Cardiac fibroblast (primary cell): ENCODE measurements at places on chromosomes 11 and 22.
A peak's percentile ranks its signal among the peaks of the same experiment; 100 is the strongest.

DNA sequence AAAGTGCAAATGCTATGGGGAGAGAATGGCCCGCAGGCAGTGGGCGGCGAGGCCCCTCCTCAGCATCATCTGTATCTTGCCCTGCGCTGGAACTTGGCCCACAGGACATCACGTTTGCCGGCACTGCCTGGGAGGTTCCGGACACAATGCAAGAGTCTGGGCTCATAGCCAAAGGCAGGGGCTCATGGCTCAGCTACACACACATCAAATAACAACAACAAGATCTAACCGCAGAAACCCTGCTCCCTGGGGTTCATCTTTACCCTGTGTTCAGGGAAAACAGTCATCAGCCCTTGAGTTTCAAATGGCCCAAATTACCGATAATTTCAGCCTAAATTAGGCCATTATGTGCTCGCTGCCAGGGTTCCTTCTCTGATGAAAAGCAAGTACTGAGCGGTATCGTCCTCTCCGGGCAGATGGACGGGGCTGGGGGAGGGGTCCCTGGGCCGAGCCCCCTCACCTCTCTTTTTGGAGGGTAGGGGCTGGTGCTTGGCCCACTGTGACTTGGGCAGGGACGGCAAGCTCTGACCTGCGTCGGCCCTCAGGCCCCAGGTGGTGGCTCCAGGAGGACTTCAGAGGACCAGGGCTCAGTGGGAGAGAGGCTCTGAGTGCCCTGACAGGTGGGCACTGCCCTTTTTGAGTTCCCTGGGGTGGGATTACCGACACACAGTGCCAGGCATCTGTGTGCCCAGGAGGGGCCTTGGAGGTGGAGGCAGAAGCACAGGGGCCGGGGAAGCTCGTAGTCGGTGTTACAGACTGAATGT lies 25.0 kb upstream of the GAL start:
- peak; percentile 98 for DNase-seq

- DNase-seq, result peak; percentile 95
Observed at GRCh38 chr11:13462901-13463778, at the start of gene BTBD10. Gene BTBD10 (minus strand): TSS chr11:13463222. CDS start chr11:13445124, 18,098 bp downstream.

- peak; percentile 76 for DNase-seq
Observed at GRCh38 chr11:86524620-86525352, 147.6 kb downstream of the ME3 start.

- no peak for DNase-seq
Observed at GRCh38 chr11:12721816-12722604, 47.8 kb downstream of the TEAD1 start.

GRCh38 chr11:78254268-78254667 lies 65.5 kb downstream of the USP35 start:
- no peak for DNase-seq

DNA sequence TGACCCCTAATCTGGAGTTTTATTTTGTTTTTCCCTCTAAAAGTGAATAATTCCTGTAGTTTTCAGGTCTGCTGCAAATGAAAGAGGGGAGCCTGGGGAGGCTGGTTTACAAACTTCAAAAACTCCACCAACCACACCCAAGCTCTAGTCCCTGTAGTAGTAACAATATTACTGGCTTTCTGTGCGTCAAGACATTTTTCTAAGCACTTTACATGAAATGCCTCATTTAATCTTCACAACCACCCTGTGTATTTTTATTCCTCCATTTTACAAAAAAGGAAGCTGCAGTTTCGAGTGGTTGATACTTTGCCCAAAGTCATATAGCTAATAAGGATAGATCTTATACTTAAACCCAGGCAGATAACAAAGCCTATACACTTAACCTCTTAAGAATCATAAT lies 23.5 kb downstream of the CTNND1 start:
- no peak for DNase-seq

DNA sequence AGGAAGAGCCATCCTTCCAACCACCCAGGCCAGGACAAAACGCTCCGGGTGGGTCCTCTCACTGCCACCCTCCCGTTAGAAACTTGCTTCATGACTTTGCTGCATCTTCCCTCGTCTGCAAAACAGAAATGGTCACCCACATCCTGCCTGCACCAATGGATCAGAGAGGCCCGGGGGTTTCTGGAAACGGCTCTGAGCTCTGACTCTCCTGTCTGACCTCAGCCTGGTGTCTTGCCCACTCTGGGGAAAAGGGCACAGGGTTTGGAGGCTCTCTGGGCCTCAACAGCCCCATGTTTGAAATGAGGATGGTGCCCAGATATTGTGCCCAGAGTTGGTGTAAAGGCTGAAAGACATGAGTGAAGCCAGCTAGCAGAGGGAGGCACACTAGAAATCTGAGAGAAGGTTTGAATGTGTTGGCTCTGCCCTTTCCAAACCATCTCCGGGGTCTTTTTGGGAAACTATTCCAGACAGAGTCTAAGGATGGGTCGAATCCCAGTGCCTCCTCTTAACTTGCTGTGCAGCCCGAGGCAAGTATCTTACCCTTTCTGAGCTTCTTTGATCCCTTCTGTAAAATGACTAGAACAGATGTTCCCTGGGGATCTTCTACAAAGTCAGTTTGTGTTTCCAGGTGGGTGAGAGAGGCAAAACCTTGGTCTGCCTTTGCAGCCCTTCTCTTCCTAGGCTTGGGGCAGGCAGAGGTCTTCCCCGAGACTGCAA lies 2.1 kb downstream of the CRYBB3 start:
- DNase-seq, result no peak

DNA sequence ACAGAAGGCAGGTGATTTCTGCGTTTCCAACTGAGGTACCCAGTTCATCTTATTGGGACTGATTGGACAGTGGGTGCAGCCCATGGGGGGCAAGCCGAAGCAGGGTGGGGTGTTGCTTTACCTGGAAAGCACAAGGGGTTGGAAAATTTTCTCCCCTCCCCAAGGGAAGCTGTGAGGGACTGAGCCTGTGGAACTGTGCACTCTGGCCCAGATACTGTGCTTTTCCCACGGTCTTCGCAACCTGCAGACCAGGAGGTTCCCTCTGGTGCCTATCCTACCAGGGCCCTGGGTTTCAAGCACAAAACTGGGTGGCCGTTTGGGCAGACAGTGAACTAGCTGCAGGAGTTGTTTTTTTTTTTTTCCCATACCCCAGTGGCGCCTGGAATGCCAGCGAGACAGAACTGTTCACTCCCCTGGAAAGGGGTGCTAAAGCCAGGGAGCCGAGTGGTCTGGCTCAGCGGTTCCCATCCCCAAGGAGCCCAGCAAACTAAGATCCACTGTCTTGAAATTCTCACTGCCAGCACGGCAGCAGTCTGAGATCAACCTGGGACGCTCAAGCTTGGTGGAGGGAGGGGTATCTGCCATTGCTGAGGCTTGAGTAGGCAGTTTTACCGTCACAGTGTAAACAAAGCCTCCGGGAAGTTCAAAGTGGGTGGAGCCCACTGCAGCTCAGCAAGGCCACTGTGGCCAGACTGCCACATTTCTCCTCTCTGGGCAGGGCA lies 97.2 kb downstream of the JRKL start:
- peak; percentile 27 for DNase-seq

GRCh38 chr22:23826510-23827350 lies 12.1 kb downstream of the DERL3 start:
- peak; percentile 26 for DNase-seq

DNA sequence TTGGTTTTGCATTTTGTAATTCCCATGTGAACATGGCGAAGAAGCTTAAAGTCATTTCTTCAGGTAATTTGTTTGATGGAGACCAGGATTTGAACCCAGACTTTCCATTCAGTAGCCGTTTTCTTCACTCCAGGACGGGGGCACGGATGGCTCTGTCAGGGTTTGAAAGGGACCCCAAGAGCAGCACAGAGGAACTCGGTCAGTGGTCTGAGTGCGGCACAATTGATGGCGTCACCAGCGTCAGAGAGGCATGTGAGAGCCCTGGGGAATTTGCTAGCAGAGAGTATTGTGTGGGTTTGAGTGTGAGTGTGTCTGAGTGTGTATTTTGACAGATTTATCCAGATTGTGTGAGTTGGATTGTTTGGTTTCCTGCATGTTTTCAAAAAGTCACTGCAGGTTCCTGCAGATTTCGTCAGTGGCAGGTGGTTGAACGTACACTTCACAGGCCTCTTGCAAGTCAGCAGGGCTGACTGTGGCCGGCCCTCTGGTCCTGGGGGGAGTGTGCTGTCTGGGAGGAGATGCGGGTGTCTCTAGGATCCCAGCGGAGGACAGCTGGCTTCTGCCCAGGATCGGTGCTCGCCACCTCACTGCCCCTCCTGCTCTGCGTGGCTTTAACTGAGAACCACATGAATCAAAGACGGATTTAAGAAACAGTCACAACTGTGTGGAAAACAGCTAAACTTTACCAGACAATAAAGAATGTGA lies 199.3 kb downstream of the TBC1D22A start:
- no peak for DNase-seq

DNA sequence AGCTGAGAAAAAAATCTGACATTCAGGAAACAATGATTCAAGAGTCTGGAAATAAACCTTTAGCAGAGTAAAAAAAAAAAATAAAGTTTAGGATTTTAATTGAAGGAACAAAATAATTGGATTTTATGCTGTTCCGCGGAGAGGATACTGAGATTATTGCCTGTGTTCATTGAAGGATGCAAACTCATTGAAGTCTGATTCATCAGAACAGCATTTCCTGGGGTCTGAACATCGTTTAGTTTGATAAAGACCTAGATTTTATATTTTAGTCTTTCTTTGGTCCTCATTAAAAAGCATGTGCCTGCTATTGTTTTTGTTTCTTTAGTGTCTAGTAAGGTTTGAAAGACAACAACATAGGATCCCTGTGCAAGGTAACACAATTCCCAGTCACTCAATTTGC lies 4.5 kb downstream of the TLCD5 start:
- DNase-seq, result no peak

- DNase-seq, result no peak
Observed at GRCh38 chr22:44459551-44459950, 38.5 kb downstream of the RTL6 start.

- DNase-seq, result no peak
Observed at GRCh38 chr22:38955250-38955905, 2.0 kb upstream of the APOBEC3A start.

DNA sequence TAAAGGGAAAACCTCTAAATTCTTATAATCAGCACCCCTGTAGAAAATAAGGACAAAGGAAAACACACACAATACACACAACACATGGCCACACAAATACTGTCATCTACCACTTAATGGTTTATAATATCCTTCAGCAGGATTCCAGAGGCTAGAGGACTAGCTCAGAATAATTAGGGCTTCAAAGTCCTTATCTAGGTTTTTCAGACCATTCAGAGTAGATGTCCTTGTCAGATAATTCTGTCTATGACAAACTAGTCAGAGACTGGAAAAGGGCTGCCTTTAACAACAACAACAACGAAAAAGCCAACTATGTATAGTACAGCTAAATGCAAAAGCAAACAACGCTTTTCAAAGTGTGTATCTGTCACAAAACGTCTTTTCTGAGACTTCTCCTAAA lies 456.5 kb upstream of the CNTN5 start:
- no peak for DNase-seq

DNA sequence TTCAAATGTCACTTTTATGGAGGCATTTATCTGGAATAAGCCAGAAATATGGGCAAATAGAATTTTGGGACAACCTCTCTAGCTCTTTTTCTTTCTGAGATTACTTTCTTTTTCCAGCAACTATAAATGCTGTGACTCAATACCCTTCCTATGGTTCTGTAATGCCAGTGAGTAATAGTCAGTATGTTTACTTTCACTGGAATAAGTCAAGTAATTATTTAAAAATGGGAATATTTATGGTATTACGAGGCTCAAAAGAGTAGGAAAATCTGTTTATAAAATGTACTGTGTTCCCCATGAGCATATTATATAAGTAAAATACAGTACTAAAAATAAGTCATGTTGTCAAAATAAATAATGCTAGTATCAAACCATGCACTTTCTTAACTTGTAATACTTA lies 750.5 kb downstream of the LUZP2 start:
- DNase-seq, result peak; percentile 4
